Left kidney (tissue), 8 donors: ENCODE measurements at places on chromosomes 12 and 14. TPM values are rescaled to one million over a fixed set of nuclear protein-coding genes. Genes with fewer than 3 reads are reported as not detected.

Gene INHBE
- polyA plus RNA-seq: 0.95 TPM

Gene SPX
- polyA plus RNA-seq: 13.8 TPM

GRCh38 chr12:32947206-32948067 lies 50.9 kb upstream of the PKP2 start:
- DNase-seq: peak; percentile 52

GRCh38 chr12:130517588-130517987 lies 179.9 kb downstream of the PIWIL1 start:
- DNase-seq: no peak

DNA sequence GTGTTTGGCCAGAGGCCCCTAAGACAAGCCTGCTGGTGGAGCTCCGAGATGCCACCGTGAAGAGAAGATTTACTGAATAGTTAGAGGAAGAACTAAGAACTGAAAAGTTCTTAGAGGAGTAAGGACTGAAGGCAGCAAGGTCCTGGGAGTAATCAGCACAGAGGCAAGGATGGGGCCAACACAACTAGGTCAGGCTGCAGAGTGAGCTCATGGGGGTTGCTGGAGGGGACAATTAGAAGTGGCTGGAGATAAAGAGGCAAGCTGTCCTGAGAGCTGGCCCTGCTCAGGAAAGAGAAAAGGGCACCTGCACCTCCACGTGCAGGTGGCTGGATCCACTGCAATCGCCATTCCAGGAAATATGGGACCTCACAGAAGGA lies 52.7 kb downstream of the NFKBIA start:
- DNase-seq: no peak

GRCh38 chr14:20306079-20306423 lies 300 bp upstream of the TTC5 start:
- DNase-seq: no peak

- no peak for DNase-seq
Measured at GRCh38 chr12:104672501-104673265, 215.9 kb downstream of the CHST11 start.
